ENCODE measurements at places on chromosomes 12 and 14. TPM values are rescaled to one million over a fixed set of nuclear protein-coding genes. Genes with fewer than 3 reads are reported as not detected.

ARPC3 gene
- total RNA-seq = 241 TPM

TMEM229B gene
- total RNA-seq = 1.1 TPM

GRCh38 chr14:100433428-100433814 lies 110.3 kb downstream of the SLC25A47 start:
- DNase-seq = no peak

GRCh38 chr14:88194531-88194930 lies 128.5 kb downstream of the KCNK10 start:
- no peak for DNase-seq

All from dermis microvascular lymphatic vessel endothelial cell (primary cell).